ENCODE measurements at places on chromosomes 3 and 15.

DNA sequence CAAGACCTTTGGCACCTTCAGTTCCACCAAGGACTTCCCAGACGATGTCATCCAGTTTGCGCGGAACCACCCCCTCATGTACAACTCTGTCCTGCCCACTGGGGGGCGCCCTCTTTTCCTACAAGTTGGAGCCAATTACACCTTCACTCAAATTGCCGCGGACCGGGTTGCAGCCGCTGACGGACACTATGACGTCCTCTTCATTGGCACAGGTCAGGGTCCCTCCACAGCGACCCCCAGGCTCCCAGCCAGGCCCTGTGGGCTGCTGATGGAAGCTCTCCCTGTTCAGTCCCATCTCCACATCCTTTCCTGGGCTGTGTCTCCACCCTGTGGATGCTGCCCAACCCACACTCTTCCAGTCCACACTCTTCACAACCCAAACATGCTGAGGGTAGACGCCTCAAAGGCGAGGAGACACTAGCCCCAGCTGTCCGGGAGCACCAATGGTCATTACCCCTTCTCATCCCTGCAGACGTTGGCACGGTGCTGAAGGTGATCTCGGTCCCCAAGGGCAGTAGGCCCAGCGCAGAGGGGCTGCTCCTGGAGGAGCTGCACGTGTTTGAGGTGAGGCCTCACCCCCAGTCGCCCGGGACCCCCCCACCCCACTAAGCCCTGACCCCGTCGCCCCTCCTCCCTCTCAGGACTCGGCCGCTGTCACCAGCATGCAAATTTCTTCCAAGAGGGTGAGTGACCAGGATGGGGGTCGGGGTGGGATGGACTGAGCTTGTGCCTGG, 4.3 kb upstream of the LSMEM2 start:
- peak; percentile 57 for DNase-seq
- peaks cover 18% of the 10 kb centered on the region for H3K4me1 ChIP-seq
- H3K36me3 ChIP-seq, result peaks cover 20% of the 10 kb centered on the region
- no peak overlapping the region for H3K27ac ChIP-seq

DNA sequence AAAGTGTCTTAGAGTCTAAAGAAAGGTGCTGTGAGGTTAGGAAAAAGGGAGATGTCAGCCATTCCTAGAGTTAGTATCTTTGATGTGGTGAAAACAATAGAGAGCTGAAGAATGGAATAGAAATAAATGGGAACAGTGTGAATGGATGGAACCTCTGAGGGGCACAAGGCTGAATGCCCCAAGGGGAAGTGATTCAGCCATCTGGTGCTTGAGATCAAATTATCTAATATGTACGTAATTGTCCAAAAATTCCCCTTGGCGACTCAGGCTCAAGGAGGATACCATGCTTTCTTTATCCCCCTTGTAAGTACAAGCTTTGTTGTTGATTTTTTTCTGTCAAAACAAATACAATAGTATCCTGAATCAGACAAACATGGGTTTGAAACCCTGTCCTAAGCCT, 361.6 kb downstream of the LSAMP start:
- no peaks in the 10 kb centered on the region for H3K27me3 ChIP-seq
- no peaks in the 10 kb centered on the region for H3K4me1 ChIP-seq
- H3K36me3 ChIP-seq, result no peaks in the 10 kb centered on the region
- H3K4me3 ChIP-seq, result no peak overlapping the region
- no peak overlapping the region for H3K27ac ChIP-seq
- peak; percentile 3 for DNase-seq

DNA sequence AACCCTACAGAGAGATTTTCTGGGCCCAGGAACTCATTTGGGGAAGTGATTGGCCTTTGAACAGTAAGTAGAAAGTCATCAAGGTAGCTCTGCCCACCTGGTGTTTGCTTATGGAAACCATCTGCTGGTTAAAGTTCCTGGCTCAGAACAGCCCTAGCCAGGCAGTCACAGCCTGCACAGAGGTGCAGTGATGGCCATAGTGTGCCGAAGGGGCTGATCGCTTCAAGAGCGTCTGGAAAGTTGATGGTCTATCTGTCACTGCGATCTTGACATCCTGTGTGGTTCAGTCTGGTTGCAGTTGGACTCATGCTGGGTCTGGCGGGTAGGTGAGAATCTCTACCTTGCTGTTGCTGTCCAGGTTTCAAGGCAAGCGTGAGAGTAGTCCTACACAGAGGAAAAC, 151.6 kb downstream of the SLCO3A1 start:
- H3K4me3 ChIP-seq, result no peak overlapping the region
- no peaks in the 10 kb centered on the region for H3K4me1 ChIP-seq
- H3K36me3 ChIP-seq, result no peaks in the 10 kb centered on the region
- no peak for DNase-seq
- H3K27me3 ChIP-seq, result no peaks in the 10 kb centered on the region

DNA sequence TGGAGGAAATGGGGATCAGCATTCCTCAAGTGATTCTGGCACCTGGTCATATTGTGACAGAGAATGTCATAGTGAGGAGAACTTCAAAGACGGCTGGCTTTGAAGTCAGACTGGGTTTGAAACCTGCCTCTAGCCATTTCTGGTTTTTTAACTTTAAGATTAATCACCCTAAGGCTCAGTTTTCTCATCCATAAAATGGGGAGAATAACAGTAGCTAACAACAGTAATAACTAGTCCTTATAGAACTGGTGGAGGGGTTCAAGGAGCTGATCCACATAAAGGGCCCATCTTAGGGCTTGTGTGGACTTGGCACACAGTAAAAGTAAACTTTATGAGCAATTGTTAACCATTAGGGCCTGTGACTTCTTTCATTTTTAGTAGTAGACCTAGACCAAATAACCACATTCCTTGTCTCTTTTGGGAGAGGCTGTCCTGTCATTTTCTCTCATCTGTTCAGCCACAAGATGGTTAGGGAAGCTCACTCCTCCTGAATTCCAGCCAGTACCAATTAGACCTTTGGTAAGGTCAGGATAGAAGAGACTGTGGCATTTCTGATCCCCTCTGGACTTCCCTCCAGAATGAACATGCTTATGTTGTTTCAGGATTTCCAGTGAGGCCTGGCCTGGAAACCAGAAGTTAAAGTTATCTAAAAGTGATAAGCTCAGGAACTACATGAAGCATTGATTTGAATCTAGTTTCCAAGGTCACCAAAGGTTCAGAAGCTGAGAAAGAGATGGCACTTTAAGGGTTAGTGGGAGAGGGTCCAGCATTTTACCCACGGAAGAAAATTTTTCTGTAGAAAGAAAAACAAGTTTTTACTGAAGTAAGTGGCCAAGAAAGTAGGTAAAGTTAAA, 159.3 kb upstream of the DPH6 start:
- H3K4me3 ChIP-seq, result no peak overlapping the region
- H3K27me3 ChIP-seq, result no peaks in the 10 kb centered on the region
- H3K27ac ChIP-seq, result no peak overlapping the region
- no peaks in the 10 kb centered on the region for H3K36me3 ChIP-seq

DNA sequence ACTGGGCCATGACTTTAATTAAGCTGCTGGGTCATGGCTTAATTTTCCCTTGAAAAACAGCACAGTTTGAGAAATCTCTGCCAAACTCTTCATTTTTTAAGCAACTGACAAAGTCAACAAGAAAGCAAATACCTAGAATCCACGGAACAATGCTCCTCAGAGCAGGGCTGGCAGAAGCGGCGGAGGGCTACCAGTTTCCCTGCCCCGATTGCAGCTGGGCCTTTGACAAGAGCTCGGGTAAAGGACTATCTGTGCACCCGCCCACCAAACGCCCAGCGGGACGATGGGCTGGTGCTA, 1.2 kb downstream of the GOLIM4 start:
- no peak for DNase-seq
- H3K27ac ChIP-seq, result peak overlapping the region; percentile 90
- H3K4me1 ChIP-seq, result peaks cover 11% of the 10 kb centered on the region
- H3K27me3 ChIP-seq, result no peaks in the 10 kb centered on the region

- H3K36me3 ChIP-seq, result no peaks in the 10 kb centered on the region
- DNase-seq, result peak; percentile 83
- H3K27me3 ChIP-seq, result no peaks in the 10 kb centered on the region
- H3K4me1 ChIP-seq, result peaks cover 26% of the 10 kb centered on the region
Measured at GRCh38 chr15:25849157-25849921, 13.8 kb downstream of the ATP10A start.

DNA sequence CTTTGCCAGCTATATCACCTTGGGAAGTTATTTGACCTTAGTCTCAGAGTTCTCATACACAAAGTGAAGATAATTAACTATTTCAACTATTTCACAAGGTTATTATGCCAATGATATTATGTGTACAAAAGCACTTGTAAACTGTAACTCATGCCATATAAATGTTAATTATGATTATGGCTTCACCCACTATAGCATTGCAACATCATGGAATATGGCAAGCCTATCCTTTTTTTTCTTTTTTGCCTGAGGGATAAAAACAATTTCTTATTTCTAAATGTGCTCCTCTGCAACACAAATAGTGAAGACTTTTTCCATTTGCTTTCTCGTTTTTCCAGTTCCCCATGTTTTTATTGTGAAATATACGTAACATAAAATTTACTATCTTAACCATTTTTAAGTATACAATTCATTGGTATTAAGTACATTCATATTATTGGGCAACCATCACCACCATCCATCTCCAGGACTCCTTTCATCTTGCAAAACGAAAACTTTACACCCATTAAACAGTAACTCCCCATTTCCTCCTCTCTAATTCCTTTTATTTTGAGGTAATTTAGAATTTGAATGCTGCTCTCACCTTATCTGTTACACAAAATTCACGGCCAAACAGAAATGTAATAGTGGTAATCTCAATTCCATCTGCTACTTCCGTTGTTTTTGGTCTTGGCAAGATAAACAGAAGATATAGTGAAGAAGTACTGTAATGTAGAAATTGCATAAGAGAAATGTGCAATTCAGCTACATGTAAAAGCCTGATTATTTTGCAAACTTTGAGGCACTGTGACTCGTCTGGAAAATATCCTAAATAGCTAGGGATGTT, 46.3 kb downstream of the NANOGP8 start:
- peak overlapping the region; percentile 59 for H3K27ac ChIP-seq
- no peaks in the 10 kb centered on the region for H3K27me3 ChIP-seq
- peak; percentile 77 for DNase-seq
- H3K4me3 ChIP-seq, result no peak overlapping the region

GRCh38 chr15:25655207-25655948, 207.7 kb downstream of the ATP10A start:
- H3K27ac ChIP-seq, result no peak overlapping the region
- H3K36me3 ChIP-seq, result no peaks in the 10 kb centered on the region
- H3K4me3 ChIP-seq, result no peak overlapping the region
- H3K4me1 ChIP-seq, result no peaks in the 10 kb centered on the region

- H3K27me3 ChIP-seq, result no peaks in the 10 kb centered on the region
Measured at GRCh38 chr3:105997800-105998526, 129.2 kb upstream of the CBLB start.

- H3K27ac ChIP-seq, result no peak overlapping the region
- H3K27me3 ChIP-seq, result no peaks in the 10 kb centered on the region
Measured at GRCh38 chr3:157330206-157330605, 106.4 kb upstream of the PTX3 start.

- no peaks in the 10 kb centered on the region for H3K36me3 ChIP-seq
- H3K27me3 ChIP-seq, result no peaks in the 10 kb centered on the region
- DNase-seq, result peak; percentile 92
- H3K4me3 ChIP-seq, result no peak overlapping the region
- H3K27ac ChIP-seq, result peak overlapping the region; percentile 99
Measured at GRCh38 chr15:49990835-49991545, 128.0 kb downstream of the ATP8B4 start.

- H3K27ac ChIP-seq, result peak overlapping the region; percentile 29
- no peaks in the 10 kb centered on the region for H3K4me1 ChIP-seq
- peaks cover 2% of the 10 kb centered on the region for H3K36me3 ChIP-seq
- no peaks in the 10 kb centered on the region for H3K27me3 ChIP-seq
Measured at GRCh38 chr15:64105113-64105704, 9.4 kb downstream of the SNX1 start.

DNA sequence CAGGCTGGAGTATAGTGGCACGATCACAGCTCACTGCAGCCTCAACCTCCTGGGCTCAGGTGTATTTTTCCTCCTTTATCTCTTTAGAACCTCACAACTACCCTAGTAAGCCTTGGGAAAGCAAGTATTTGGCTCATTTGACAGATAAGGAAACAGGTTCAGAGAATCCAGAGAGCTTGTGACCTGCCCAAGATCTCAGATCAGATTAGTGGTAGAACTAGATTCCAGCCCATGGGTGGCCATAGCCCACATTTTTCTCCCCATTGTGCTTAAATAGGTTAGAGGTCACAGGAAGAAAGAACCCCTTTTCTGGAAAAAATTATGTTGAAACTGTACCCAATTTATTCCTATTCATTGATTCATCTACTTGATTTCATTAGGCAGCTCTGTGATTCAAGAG, 64.3 kb downstream of the TSC22D2 start:
- H3K4me3 ChIP-seq, result no peak overlapping the region
- no peaks in the 10 kb centered on the region for H3K36me3 ChIP-seq
- H3K4me1 ChIP-seq, result peaks cover 7% of the 10 kb centered on the region
- no peak overlapping the region for H3K27ac ChIP-seq

GRCh38 chr3:156256256-156256655, 135.9 kb downstream of the KCNAB1 start:
- H3K27me3 ChIP-seq, result no peaks in the 10 kb centered on the region
- no peaks in the 10 kb centered on the region for H3K4me1 ChIP-seq

GRCh38 chr3:39005295-39005694, 46.4 kb downstream of the SCN11A start:
- no peaks in the 10 kb centered on the region for H3K36me3 ChIP-seq
- no peaks in the 10 kb centered on the region for H3K27me3 ChIP-seq
- H3K27ac ChIP-seq, result no peak overlapping the region
- no peaks in the 10 kb centered on the region for H3K4me1 ChIP-seq
- no peak overlapping the region for H3K4me3 ChIP-seq
- DNase-seq, result no peak

- H3K27me3 ChIP-seq, result no peaks in the 10 kb centered on the region
- H3K4me1 ChIP-seq, result peaks cover 9% of the 10 kb centered on the region
- no peaks in the 10 kb centered on the region for H3K36me3 ChIP-seq
Measured at GRCh38 chr3:29313981-29314726, 33.3 kb downstream of the RBMS3 start.

DNA sequence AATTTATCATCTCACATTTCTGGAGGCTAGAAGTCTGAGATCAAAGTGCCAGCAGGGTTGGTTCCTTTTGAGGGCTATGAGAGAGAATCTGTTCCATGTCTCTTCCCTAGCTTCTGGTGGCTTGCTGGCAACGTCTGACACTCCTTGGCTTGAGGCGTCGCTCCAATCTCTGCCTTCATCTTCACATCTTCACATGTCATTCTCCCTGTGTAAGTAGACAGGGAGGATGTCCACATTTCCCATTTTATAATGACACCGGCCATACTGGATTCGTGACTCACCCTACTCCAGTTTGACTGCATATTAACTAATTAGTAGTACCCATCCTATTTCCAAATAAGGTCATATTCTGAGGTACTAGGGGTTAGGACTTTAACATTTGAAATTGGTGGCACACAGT, 17.5 kb upstream of the ARHGAP31 start:
- no peak overlapping the region for H3K4me3 ChIP-seq
- no peaks in the 10 kb centered on the region for H3K27me3 ChIP-seq
- H3K36me3 ChIP-seq, result no peaks in the 10 kb centered on the region
- no peaks in the 10 kb centered on the region for H3K4me1 ChIP-seq

DNA sequence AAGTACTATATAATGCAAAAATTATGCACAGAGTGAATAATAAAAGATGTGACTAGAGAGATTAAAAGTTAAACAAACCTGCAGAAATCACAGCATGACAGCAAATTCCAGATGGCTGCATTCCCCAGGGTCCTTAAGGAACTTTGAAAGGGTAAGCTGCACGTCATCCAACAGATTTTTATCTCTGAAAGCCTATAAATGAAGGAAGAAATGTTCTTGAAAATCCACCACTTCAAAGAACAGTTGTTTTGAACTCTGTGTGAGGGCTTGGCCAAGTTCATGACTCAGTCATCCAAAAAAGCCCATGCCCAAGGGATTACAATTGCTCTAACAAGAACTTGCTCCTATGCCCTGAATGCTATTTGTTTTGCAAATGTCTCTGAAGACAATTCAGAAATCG, 603.6 kb downstream of the PLOD2 start:
- H3K4me1 ChIP-seq, result no peaks in the 10 kb centered on the region
- no peaks in the 10 kb centered on the region for H3K27me3 ChIP-seq

GRCh38 chr15:54608876-54609835, 587.6 kb downstream of the RSL24D1 start:
- no peak for DNase-seq
- H3K27me3 ChIP-seq, result no peaks in the 10 kb centered on the region
- H3K36me3 ChIP-seq, result no peaks in the 10 kb centered on the region
